ENCODE measurements at places on chromosomes 1 and 21.

GRCh38 chr1:192580351-192580962 is 4.9 kb downstream of the RGS1 start:
- DNase-seq = peak; percentile 73

GRCh38 chr1:176101951-176102642 is 105.0 kb downstream of the COP1 start:
- peak; percentile 39 for DNase-seq

DNA sequence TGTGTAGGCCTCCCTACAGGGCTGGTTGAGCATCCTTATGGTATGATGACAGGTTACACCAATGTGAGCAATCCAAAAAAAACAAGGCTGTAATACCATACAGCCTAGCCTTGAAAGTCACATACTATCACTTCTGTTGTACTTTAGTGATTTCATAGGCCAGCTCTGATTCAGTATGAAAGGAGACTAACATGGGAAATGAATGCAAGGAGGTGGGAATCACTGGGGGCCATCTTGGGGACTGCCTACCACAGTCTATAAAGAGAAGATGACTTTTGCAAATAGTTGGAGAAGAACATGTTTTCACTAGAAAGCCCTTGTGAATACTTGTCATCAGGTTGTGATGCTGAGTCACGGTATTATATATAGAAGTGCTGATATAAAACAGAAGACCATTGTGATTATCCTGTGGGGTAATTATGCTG is 270.7 kb downstream of the S1PR1 start:
- no peak for DNase-seq

DNA sequence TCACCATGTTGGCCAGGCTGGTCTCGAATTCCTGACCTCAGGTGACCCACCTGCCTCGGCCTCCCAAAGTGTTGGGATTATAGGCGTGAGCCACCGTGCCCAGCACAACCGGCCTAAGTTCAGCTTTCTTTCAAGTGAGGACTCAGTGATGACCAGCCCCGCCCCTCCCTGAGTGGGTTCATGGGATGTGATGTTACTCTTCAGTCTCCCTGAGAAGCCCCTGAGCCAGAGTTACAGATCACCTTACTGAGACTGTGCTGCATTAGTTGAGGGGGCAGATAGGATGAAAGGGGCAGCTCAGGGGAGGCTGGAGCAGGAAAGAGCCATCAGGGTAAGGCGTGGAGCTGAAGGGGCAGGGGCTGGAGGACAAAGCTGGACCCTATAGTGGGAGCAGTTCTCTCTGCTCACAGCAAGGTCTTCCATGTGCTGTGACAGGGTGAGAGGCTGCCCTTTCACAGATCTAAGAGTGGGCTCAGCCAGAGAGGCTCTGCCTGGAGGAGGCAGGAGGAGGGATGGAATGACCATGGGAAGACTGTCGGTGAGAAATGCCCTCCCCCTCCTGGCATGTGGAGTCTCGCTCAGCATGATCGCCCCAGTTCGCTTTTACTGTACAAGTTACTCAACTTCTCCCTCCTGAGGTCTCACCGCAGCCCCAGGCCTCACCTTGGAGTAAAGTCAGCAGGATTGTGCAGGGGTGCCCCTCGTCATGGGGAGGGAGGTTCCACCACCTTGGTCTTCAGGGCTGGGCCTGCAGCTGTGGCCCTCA is 13.4 kb downstream of the SH2D2A start:
- DNase-seq = no peak

DNA sequence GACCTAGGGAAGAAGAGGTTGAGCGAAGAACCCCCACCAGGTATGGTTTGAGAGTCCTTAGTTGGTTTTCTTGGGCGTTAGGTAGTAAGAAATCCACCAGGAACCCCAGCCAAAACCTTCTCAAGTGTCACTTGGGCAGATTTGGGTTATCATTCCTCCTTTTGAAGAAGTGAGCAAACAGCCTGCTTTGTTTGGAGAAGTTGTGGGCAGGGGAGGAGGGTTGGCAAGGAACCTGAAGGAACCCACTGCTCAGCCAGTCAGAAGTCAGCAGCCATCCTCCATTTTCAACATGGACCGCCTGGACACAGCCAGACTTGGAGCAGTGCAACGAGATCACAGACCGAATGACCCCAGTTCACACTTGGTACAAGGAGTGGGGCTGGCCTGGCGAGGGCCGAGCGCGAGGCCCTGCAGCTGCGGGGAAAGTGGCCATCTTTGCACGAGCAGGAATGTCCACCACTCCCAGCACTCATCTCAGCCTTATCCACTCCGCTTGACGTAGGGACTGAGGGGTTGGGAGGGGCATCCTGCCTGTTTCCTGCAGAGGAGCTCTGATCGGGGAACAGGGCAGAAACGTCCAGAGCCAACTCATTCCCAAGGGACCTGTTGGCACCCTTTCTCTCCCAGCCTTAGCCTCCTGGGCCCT is 7.2 kb downstream of the ADPRS start:
- no peak for DNase-seq

DNA sequence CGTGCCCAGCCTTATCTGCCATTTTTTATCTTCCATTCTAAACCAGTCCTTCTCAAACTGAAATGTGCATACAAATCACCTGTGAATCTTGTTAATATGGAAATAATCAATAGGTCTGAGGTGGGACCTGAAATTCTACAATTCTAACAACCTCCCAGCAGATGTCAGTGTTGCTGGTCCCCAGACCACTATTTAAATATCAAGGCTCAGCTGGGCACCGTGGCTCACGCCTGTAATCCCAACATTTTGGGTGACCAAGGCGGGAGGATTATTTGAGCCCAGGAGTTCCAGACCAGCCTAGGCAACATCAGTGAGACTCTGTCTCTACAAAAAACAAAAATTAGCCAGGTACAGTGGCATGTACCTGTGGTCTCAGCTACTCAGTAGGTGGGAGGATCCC is 4.1 kb downstream of the UQCRHL start:
- DNase-seq = peak; percentile 51
